Activated CD4-positive, CD25-positive, alpha-beta regulatory T cell treated with anti-CD3 and anti-CD28 coated beads, Interleukin-2, amount 50 U/mL, for 16 hours (primary cell): ENCODE measurements at places on chromosomes 7 and 10.

DNA sequence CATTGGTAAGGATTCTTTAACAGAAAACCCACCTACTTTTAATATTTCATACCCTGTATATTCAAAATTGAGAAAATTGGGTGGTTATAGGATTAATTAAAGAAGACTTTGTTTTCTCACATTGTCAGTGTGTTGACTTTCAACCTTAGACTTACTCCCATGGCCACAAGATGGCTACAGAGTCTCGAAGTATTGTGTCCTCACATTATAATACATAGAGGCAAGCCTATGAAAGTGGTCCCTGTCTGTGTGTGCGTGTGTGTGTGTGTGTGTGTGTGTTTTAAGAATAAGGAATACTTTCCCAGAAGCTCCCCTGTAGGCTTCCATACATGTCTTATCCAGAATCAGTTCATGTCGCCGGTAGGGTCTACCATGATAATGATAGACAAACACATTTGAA is 180.0 kb downstream of the PHF14 start:
- no peak for DNase-seq

DNA sequence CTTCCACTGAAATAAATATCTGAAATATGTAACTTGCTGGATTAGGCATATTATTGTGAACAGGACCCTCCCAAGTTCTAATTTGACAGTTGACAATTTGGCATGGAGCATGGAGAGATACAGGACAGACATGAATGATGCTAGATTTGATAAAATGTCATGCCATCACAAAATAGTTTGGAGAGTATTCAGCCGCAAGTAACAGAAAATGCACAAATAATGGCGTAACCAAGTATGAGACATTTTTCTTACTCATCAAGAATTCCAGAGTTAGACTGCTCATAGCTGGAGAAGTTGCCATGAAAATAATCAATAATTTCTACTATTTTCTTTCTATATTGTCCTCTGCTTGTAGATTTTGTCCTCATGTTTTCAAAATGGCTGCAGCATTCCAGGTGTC is 45.5 kb upstream of the GPAM start:
- no peak for DNase-seq

DNA sequence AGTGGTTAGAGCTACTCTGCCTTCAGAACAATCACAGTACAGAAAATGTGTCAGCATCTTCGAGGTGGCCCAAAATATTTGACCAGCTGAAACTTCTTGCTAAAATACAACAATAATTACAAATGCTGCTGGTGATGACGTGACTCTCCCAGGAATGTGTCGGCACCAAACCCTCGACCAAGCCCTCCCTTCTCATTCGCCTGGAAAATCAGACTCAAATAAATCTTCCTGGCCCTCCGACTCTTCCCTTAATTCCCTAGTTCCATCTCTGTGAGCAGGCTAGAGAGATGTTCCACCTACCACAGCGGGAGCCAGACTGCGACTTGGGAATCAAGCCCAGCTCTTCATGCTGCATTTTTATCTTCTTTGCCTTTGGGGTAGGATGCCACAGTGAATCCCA is 4.1 kb downstream of the PRSS2 start:
- DNase-seq = no peak

DNA sequence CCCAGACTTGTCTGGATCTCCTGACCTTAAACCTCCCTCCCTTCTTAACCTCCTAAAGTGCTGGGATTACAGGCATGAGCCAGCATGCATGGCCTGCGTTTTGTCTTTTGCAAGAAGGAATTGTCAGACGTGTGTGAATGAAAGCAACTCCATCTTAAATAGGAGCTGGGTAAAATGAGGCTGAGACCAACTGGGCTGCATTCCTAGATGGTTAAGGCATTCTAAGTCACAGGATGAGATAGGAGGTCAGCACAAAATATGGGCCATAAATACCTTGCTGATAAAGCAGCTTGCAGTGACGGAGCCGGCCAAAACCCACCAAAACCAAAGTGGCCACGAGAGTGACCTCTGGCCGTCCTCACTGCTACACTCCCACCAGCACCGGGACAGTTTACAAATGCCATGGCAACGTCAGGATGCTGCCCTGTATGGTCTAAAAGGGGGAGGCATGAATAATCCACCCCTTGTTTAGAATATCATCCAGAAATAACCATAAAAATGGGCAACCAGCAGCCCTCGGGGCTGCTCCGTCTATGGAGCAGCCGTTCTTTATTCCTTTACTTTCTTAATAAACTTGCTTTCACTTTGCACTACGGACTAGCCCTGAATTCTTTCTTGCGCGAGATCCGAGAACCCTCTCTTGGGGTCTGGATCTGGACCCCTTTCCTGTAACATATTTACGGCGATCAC is 41.2 kb upstream of the SDK1 start:
- no peak for DNase-seq

DNA sequence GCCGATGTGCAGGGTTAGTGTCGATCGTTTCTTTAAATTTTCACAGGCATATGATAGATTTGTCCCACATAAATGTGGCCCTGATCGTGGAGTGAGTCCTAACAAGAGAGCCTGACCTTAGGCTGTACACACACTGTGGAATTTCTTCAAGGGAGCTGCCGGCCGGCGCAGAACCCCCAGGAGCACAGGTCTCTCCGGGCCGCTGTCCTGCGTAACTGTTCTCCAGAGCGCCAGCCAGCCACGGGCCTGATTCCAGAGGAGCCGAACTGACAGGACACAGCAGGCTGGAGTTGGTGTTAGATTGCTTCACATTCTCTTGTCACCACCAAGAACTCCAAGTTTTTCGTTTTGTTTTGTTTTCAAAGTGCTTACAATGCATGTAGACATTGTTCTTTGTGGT is 37.3 kb downstream of the SHH start:
- DNase-seq = no peak

GRCh38 chr7:531777-532176 is 12.1 kb upstream of the PDGFA start:
- DNase-seq = no peak

GRCh38 chr7:81810476-81811155 is 40.8 kb upstream of the HGF start:
- no peak for DNase-seq

- DNase-seq = no peak
Measured at GRCh38 chr10:75624638-75625037, 193.2 kb downstream of the LRMDA start.

DNA sequence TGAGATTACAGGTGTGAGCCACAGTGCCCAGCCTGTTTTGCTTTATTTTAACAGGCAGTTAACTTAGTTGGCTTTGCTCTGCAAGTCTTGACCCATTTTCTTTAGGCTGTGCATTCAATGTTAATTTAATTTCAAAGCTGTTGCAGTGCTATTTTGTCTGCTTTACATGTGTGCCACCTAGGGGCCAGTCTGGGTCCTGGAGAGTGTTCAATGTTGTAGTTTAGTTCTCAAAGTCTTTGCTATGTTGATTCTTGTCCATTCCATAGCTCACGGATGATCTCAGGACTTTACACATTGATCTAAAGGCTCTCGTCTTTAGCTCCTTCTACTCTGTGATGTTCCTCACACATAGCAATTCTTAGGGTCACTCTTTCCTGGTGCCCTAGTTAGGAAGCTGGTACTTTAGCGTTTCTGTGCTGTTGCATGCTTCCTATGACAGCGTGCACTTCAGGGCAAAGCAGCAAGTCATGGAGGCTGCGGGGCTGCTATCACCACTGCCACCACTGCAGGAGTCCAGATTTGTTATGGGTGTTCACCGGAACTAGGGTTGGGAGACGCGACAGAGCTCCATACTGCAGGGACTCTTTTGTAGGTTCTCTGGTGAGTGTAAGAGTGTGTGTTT is 16.4 kb upstream of the ABCA13 start:
- no peak for DNase-seq

- DNase-seq = no peak
Measured at GRCh38 chr7:124738639-124739038, 27.0 kb downstream of the GPR37 start.

GRCh38 chr7:128841921-128842673 is 11.9 kb downstream of the FLNC start:
- no peak for DNase-seq

GRCh38 chr10:94631077-94631875 is 52.3 kb upstream of the CYP2C18 start:
- no peak for DNase-seq

GRCh38 chr7:80647436-80647835 is 9.0 kb downstream of the CD36 start:
- DNase-seq = no peak

DNA sequence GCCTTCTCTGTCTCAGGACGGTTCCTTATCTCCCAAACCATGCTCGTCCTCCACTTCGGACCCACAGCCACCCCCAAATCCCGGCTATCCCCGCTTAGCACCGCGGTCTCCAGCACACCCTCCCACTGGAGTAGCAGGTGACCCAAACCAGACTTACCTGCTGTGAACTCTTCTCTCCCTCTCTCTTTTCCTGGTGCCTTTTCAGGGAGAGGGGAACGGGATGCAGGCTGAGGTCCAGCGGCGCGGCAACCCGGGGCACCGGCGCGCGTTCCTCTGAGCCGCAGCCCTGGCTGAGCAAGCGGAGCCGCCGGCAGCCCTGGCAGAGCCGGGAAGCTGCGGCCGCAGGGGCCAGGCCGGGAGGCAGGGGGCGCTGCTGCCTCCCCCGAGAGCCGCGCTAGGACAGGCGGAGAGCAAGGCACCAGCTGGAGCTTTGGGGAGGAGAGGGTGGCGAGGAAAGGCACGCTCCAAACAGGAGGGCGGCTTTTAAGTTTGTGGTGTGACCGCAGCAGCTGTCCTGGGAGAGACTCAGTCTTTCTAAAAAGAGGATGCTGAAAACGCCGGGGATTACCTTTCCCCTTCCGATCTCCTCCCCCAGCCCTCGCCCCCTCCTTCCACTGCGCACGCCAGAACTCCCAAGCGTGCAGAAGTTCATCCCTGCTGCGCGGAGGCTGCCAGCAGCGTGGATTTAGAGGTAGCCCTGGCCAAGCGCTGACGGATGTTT is at the start of gene SEMA3D:
SEMA3D (minus strand) TSS at position 536 of the 721 bp plus-strand sequence. CDS start 65,165 bp downstream, outside the sequence.
- DNase-seq = no peak

GRCh38 chr10:93255546-93255945 is 181.9 kb downstream of the CYP26A1 start:
- DNase-seq = no peak

GRCh38 chr7:13955494-13955893 is 34.0 kb downstream of the ETV1 start:
- DNase-seq = no peak

- no peak for DNase-seq
Measured at GRCh38 chr7:121138262-121138933, 149.9 kb downstream of the CPED1 start.

GRCh38 chr7:137953043-137953664 is 48.7 kb downstream of the CREB3L2 start:
- no peak for DNase-seq

GRCh38 chr7:38451840-38452239 is 178.4 kb upstream of the TARP start:
- no peak for DNase-seq

DNA sequence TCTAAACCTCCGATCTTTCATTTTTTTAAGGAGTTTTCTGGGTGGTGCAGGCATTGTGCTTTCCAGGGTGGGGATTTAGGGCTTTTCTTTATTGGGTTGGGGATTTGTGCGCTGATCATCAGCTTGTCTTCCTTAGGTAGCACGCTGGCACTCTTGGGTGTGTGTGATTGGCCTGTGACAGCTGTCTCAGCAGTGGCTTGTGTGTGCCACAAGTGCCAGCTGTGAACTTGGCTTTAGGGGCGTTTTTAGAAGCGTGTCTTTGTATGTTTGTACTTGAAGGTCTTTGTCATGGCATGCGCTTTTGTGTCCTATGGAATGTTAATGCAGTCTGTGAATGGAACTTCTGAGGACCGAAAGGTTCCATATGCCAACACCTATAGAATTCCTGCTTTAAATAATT is 788 bp downstream of the AKAP9 start:
- peak; percentile 2 for DNase-seq

DNA sequence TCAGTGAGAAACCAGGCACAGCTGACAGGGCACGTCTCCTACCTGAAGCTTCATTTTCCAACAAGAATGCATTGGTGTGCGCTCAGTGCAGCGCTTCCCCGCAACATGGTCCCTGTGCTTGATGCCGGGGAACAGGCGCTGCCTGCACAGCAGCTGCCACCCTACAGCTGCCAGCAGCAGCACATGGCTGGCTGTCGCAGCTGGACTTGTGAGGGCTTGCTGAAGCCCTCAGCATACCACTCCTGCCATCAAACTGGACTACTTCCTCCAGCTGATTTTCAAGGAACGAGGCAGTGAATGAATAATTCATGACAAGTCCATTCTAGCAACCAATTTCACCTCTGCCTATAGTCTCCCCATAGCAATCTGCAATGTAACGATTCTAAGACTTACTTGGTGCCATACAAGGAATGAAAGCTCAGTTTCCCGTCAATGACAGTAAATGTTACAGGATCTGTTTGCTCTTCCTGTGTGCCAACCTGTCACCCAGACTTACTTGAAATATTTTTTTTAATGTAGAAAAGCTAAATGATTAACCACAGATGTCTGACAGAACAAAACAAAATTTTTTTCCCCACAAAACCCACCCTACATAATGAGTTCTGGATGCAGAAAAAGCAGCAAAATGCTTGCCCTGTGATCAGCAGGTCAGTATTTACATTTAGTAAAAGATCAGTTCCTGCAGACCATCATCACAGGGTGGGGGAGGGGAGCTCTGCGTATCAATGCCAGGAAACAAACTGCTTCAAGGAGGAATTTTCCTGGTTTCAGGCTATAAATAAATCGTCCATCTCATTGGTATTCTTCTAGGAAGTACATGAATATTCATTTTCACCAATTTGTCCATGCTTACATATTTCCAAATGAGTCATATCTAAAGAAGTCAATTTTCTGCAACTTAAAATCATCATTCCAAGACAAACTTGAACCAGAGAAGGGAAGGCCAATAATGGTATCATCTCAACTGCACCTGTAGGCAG is 140.6 kb downstream of the ALOX5 start:
- DNase-seq = no peak

GRCh38 chr10:76001019-76001418 is 569.6 kb downstream of the LRMDA start:
- no peak for DNase-seq

DNA sequence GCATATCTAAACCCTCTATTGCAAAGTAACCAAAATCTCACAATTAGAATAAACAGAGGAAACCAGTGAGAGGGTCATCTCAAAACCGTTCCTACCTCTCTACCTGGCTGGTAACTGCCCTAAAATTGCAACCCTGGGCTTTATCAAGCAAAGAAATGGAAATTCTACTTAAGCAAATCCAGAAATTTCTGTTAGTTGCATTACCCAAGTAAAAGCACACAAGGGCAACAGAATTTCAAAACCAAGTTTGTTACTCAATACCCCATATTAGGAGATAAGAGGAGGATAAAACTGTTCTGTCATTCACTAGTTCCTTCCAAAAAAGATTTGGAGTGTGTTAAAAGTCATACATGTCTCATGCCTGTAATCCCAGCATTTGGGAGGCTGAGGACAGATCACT is 195.3 kb downstream of the FAM107B start:
- no peak for DNase-seq
